ENCODE measurements at places on chromosomes 6 and 20. TPM values are rescaled to one million over a fixed set of nuclear protein-coding genes. Genes with fewer than 3 reads are reported as not detected.

Gene TRDN
- 2.2 TPM for total RNA-seq

Gene OOEP
- not detected for total RNA-seq

Gene C20orf144
- total RNA-seq, result not detected

Gene SIM1
- 29.5 TPM for total RNA-seq

Gene WFDC12
- total RNA-seq, result not detected

Gene LY6G6D
- total RNA-seq, result not detected

Gene FUCA2
- total RNA-seq, result 36.8 TPM

Gene OLIG3
- not detected for total RNA-seq

Gene HAO1
- total RNA-seq, result not detected

Gene XKR7
- not detected for total RNA-seq

Gene BPIFB1
- not detected for total RNA-seq

Gene ATP9A
- 77.2 TPM for total RNA-seq
